ENCODE measurements at places on chromosomes 4 and X.

- DNase-seq, result no peak
These were observed 52.7 kb upstream of the ZCCHC13 start for GRCh38 chrX:74251006-74251930.

DNA sequence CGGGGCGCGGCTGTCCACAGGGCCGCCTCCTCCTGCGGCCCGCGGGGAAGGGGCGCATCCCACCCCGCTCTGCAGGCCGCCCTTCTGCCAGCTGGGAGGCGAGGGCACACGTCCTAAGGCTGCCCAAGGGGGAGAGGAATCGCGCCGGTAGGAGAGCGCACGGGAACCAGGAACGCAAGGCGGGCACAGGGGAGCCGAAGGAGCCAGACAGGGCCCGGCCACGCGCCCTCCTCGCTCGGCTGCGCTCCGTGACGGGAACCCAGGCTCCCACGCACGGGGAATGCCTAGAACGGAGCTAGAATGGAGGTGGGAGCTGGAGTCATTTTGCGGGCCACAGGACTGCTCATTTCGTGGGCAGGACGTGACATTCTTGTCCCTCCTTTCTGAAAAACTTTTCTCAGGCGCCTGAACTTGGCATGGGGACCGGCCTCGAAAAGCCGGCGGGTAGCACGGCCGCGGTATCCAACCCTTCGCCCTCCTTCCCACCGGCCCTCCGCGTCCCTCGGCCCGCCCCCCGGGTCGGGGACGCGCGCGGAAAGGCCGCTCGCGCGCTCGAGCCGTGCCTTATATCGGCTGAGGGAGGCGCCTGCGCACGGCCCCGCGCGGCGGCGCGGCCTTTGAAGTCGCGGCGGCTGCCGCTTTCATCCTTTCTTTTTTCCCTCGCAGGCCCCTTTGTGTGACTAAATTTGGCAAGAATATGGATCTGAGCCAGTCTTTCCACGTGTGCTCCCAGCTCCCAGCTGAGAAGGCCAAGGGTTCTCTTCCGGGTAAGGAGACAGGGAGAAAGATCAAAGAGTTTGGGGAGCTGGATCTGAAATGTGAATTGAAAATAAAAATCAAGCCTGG, 4.2 kb upstream of the LEF1 start:
- DNase-seq, result no peak

- DNase-seq, result no peak
These were observed 149.2 kb downstream of the CBR4 start for GRCh38 chr4:168860827-168861226.

DNA sequence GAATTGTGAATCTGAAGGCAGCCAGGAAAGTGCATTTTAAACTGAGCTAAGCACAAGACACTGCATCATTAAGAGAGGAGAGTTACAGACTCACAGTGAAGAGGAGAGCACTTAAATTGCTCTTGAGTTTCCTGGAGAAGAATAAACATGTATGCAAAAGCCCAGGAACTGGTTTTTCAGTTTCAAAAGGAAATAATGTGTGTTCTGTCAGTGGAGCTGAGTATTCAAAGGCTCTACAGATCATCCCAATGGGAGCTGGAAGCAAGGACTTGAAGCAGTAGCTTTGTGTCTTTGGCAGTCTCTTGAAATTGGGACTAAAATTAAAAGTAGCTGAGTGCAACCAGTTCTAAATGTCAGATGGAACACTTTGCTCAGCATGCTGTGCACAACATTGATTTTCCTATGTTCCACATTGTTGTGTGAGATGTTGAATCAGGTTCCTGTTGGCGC, 147.5 kb upstream of the ANK2 start:
- DNase-seq, result no peak

- DNase-seq, result no peak
These were observed 27.1 kb upstream of the MAP9 start for GRCh38 chr4:155403886-155404285.

GRCh38 chr4:7854697-7855370, 84.8 kb downstream of the AFAP1 start:
- DNase-seq, result no peak

DNA sequence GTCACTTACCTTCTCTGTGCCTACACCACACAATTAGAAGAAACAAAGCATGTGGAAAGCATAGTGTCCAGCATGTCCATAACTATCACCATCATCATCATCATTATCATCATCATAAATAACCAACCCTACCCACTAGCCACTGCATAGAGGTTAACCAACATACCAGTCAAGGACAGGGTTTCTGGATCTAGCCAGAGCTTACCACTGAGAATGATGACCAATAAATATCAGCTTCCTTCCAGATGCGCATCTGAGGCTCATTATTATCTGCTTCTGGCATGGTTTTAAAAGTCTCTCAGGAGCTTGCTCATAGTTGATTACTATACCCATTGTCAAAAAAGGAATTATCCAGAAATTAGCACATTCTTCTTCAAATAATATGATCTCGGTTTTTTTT, 25.5 kb upstream of the MYOZ2 start:
- no peak for DNase-seq

DNA sequence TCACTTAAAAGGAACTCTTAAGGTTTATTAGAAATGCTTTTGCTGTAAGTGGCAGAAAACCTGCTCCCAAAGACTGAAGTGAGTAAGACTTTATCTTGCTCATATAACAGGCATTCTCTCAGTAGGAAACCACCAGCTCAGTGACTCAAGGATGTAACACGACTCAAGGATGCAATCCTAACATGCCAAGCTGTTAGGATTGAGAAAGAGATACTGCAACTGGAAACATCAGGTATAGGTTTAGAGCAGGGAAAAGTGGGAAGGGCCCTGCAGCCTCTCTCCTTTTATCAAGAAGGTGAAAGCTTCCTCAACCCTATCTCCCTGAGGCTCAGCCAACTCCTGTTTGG, 11.9 kb upstream of the SLC9A7 start:
- no peak for DNase-seq

DNA sequence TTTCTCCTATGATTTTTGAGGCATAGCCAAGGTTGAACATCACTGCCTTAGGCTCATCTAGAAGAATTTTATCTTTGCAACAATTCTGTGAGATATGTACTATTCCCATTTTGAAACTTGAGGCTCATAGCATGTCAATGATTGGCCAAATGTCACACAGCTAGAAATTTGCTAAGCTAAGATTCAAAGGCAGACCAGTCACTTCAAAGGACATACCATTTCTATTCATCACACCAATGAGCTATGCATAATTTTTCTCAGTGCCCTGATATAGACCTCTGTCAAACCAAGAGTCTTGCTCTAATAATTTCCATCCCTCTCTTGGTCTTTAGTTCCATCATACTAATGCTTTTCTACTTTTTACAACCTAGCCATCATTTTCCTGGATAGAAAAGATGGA, 27.6 kb upstream of the SERTM2 start:
- DNase-seq, result no peak

- DNase-seq, result no peak
These were observed 34.7 kb downstream of the FRMPD3 start for GRCh38 chrX:107484002-107484726.

DNA sequence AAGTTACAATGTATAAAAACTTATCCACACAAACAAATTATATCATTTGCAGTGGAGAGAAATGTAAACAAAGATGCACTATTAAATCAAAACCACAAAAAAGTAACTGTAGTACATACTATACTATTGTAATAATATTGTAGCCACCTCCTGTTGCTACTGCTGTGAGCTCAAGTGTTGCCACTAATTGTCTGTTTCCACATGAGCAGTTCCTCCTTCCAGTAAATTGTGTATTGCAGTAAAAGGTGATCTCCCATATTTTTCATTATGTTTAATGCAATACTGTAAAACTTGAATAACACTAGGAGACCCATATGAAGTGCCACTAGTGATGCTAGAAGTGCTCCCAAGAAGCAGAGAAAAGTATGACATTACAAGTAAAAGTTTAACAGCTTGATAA, 11.7 kb downstream of the LIN54 start:
- no peak for DNase-seq

DNA sequence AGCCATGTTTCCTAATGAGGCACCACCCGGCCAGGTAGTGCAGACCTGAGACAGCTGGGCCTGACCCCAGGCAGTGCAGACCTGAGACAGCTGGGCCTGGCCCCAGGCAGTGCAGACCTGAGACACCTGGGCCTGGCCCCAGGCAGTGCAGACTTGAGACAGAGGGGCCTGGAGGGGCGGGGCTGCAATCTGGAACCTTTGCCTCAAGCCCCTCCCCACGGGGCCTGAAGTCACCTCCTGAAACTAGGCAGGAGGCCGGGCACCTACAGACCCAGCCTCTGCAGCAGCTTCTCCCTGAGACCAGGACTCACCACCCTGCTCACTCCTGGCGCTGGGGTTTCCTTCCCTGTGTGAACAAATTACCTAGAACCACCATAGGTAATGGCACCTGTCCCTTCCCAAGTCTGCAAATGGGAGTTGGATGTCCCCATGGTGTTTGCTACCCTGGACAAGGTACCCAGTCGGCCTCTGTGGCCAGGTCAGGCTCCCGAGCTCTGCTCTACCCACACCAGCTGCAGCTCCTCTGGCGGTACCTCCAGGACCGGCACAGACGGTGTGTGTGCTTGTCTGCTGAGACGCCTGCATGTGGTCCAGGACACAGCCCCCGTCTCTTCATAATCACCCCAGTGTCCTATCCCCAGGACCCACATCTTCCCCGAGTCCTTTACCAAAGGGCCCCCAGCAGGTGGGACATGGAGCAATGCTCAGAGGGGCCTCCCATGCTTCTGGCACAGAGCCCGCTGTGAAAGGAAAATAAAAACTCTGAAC, 53.1 kb upstream of the C4orf50 start:
- DNase-seq, result no peak

DNA sequence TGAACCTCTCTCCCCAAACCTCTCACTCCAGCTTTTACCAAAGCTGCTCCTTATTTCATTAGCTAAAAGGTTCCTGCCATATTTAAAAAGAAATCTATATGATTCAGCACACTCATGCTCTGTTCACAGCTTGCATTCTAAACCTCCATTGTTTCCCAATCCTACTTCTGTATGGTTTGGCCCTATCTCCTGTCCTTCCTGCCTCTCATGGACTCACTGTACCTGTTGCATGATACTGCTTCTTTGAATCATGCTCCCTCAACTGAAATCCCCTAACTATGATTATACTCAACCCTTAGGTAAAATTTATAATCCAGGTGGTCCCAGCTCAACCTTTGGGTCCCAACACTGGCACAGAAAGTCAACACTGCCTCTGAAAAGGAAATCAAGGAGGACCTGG, 6.3 kb downstream of the STX18 start:
- DNase-seq, result no peak

- no peak for DNase-seq
These were observed 152.7 kb downstream of the C4orf33 start for GRCh38 chr4:129248621-129249020.

DNA sequence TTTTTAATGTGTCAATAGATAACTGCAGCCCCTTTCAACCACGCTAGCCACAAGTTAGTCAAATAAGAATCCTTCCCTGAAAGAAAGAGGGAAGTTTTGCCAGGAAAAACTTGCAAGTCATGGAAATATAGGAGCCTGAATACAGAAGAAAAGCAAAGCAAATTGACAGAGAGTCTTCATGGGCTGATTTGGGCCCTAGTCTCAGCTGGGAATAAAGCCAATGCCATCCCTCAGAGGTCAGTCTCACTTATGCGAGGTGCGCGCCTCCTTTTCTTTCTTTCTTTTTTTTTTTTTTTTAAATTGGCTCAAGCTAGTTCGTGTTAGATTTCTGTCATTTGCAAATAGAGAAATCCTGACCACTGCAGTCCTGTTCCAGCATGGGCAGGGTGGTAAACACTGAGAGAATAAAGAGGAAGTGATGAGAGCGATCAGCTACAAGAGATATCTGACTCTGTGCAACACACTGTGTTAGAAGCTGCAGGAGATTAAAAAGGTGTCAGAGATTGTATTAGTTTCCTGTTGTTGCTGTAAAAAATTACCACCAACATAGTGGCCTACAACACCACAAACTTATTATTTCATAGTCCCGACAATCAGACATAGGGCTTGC, 299.7 kb downstream of the LDB2 start:
- no peak for DNase-seq

- DNase-seq, result no peak
These were observed 11.5 kb downstream of the LNX1 start for GRCh38 chr4:53579826-53580225.

DNA sequence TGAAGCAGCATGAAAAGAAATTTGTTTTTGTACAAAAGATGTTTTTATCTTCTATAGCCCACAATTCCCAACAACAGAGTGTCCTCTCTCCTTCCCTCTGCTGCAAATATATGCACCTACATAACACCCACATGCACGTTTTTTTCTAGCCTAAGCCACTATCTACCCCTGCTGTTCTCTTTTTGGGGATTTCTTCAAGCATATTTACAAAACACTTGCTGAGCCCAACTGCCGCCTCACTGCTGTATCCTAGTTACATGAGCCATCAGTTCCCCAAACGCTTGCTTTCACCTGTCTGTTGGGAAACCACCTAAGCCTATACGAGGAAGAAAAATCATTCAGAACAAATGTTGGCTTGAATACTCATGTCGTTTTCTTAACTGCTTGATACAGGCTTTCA, 127.2 kb downstream of the CHRNA9 start:
- DNase-seq, result no peak

DNA sequence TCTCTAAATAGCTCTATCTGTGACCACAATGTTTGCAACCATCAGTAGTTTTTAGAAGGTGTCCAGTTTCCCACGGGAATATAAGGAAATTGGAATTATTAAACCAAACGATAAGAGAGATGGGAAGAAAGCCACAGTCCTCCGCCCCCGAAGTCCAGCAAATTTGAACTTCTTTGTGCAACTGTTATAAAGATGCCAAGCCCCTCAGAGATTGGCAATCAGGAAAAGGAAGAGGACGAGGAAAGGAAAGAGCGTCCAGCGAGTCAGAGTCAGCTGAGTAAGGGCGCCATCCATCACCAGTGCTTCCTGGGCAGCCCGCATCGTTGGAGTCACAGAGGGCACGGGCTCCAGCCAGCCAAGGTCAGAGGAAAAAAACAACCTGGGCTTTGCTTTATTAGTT, 35.7 kb downstream of the LDB2 start:
- DNase-seq, result no peak

DNA sequence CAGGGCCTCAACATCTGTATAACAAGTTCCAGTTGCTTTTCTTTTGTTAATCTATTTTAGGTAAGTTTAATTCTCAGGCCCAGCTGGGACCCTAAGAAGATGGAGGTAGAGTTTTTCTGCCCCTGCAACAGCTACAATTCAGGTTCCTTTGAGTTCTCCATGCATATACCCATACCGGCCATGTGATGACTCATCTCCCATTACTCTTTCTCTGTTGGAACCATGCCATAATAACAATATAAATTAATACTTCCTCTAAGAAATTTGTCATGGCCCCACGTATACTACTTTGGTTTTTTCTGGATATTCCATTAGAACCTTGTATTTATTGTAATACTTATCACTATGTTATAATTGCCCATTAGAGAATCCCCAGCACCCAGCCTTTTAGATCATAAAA, 1.3 kb upstream of the INTU start:
- no peak for DNase-seq

GRCh38 chr4:18398661-18399060, 377.1 kb upstream of the LCORL start:
- DNase-seq, result no peak

- DNase-seq, result no peak
These were observed 41.8 kb downstream of the ADRA2C start for GRCh38 chr4:3807822-3808496.

DNA sequence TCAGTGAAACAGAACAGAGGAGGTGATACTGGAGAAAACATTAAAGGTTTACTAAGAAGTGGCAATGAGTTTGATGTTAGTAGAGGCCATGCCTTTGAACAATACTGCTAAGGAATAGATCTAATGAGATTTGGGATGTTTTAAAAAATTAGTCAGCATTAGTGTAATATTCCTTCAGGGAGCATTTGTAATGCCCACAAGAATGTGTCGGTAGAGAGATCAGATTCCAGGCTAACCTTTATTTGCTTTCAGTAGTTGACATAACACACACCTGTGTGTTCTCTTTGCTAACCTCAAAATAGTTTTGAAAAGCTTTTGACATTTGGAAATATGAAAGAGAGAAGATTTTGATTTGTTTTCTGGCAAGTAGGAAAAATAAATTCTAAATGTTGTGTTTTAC, 328.8 kb downstream of the BMPR1B start:
- no peak for DNase-seq

All from stimulated activated CD4-positive, alpha-beta T cell treated with anti-CD3 and anti-CD28 coated beads, Interleukin-1b, Interleukin-23, amount 100 ng/mL, for 1 hour (primary cell).